Amniotic stem cell (primary cell): ENCODE measurements at places on chromosomes 12 and 14.

DNA sequence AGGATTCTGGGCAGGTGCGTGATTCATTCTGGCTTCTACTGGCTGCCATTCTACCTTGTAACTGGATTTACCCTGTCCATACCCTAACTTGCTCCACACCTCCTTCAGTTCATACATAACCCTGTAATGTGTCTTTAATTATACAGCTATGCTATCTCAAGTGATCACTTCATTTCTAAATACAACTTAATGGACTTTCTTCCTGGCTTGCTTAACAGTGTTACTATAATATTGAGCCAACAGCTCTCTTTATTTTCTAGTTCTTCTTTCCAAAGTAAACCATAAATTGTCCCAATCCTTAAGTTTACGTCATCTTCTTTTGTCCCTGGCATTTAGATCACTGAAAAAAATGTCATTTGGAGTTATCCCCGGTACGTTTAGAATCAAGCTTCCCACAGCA is 75.9 kb upstream of the KCNJ8 start:
- no peak for DNase-seq

- DNase-seq = no peak
These were observed 7.6 kb upstream of the SPATS2 start for GRCh38 chr12:49359671-49360070.

GRCh38 chr12:97530245-97530644 is 67.6 kb downstream of the RMST start:
- no peak for DNase-seq

DNA sequence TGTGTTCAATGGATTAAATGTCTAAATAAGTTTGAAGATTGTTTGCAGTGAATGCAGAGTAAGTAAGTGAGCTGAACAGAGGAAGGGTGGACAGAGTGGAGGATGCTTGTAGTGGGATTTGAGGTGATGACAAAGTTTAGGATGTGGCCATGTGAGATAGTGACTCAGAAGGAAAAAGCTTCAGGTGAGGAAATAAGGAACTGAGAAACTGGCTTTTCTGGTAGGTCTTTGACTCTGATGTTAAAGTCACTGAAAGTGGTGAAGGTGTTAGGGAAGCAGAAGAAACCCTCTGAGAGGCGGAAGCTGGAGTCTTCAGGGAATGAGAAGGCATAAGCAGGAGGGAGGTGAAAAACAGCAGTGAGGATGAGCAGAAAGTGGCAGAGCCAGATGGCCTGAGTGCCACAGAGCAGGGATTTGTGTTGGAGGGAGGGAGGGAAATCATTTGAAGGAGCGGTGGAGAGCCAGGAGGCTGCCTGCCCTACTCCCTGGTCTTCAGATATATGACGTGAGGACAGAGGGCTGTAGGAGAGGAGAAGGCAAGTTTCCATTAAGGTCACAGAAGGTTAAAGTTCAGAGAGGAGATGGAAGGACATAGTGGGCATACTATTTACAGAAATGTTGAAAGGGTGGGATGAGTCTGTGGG is 24.8 kb downstream of the RGS6 start:
- no peak for DNase-seq

DNA sequence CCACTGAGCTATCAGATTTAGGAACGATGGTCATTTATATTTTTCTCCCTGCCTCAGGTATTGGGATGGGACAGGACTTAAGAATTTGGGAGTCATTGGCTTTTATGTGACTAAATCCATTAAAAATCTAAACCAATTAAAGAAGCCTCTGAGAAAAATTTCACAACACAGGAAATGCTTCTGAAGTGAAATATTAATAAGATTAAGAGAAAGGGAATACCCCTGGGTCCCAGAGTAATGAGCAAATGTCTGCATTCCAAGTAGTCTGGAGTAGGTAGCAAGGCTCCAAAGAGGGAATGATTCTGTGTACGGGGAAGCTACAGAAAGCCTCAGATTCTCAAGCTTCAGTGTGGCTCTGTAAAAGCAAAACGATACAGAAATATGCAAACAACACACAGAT is 707 bp upstream of the MED6 start:
- DNase-seq = no peak

DNA sequence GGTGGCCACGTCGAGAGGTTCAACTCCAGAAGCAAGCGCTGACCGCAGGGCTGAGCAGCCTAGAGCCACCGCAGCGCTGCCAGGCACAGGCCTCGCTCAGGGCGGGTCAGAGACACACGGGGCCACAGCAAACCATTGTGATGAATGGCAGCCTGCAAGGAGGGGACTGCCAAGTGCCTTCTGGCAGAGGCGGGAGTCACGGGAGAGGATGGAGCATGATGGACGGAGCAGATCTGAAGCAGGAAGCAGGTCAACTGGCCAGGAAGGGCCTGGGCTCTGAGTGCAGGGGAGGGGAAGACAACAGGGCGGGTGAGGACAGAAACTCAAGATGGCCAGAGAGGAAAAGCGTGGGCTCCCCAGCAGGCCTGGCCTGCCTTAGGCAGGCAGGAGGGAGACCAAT is 49.8 kb downstream of the CDC42BPB start:
- DNase-seq = no peak

GRCh38 chr14:54537651-54538050 is 27.9 kb downstream of the CGRRF1 start:
- DNase-seq = no peak

DNA sequence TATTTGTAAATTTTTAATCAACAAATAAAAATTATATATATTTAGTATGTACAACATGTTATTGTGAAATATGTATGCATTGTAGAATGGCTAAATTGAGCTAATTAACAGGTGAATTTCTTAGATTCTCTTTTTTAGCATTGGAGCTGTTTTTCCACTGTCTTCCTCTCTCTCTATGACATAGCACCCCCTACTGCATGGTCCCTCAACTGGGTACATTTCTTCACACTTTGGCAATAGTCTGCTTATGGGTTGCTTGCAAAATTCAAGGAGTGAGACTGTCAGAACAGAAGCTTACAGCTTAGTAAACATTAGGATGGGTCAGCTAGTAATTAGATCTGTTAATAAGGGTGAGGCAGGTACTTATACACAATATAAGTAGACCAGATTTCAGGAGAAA is 658.5 kb upstream of the MGAT4C start:
- peak; percentile 2 for DNase-seq

DNA sequence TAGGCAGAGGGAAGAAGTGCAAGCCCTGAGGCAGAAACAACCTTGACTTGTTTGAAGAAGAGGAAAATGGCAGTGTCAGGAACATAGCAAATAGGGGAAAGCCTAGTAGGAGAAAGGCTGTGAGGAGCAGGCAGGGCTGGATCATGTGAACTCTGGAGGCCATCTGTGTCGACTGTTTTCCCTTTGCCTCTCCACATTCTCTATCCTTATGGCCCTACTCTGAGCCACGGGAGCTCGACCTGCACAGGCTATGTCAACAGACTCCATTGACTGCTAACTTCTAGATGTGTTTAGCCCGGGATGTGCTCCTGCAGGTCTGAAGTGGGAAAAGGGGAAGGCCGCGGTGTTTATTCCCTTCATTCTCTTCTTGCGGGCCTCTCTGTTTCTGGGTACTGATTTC is 35.2 kb downstream of the EGLN3 start:
- no peak for DNase-seq

GRCh38 chr14:75559451-75560222 is 18.8 kb upstream of the FLVCR2 start:
- no peak for DNase-seq

DNA sequence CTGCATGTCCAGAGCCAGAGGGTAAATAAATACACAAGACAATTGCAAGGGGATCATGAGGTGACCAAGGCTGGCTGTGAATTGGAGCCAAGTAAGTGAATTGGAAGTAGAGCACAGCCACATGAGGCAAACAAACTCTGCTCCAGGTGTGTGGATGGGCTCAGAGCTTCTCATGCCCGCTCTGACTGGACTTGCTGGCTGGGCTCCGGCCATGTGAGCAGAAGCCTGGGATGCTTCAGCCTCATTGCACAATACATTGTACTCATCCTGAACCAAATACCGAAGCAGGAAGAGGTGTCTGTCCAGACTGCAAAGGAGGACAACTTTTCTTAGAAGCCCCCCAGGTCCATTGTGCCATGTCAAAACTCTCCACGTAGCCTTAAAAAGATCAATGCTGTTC is 193.0 kb downstream of the TTC8 start:
- no peak for DNase-seq

DNA sequence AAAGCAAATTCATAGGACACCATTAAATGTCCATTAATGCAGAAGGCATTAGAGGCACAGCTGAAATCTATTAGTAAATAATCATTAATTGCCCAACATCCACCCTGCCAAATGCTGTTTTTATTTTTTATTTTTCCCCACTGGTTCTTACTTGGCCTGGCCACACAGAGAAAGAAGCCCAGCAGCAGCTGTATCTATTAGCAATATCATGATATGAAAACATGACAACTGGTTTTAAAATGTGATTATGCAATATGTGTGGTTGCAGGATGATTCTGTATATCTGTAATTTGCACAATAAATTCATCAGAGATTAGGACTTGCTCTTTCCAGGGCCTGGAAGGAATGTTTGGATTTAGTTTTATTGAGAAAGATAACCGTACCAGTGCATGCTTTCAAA is 44.9 kb downstream of the SIX6 start:
- DNase-seq = no peak

GRCh38 chr12:116319233-116319897 is 41.9 kb upstream of the MED13L start:
- no peak for DNase-seq

DNA sequence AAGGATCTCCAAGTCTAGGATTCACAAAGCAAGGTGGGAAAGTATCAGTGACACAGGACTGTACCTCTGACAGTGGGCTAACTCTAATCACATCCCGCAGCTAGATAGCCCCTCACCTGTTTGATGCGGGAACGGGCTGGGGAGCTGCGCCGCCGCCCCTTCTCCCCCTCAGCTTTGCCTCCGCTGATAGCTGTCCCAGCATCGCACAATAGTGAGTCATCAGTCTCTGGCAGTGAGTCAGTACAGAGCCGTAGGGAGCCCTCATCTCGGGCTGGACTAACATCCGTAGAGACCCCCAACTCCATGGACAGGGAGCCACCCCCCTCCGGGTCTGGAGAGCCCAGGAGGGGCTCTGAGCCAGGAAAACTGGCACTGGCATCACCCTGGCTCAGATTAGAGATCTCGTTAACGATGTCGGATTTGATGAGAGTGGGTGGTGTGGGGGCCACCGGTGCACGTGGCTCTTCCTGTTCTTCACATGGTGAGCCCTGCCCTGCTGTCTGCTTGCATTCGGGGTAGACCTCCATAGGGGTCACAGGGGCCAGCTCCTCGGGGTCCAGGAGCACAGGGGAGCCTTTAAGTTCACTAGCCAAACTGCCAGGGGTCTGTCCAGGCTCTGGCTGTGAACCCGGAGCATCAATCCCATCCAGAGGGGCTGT is 10.9 kb downstream of the KMT2D start:
- no peak for DNase-seq

DNA sequence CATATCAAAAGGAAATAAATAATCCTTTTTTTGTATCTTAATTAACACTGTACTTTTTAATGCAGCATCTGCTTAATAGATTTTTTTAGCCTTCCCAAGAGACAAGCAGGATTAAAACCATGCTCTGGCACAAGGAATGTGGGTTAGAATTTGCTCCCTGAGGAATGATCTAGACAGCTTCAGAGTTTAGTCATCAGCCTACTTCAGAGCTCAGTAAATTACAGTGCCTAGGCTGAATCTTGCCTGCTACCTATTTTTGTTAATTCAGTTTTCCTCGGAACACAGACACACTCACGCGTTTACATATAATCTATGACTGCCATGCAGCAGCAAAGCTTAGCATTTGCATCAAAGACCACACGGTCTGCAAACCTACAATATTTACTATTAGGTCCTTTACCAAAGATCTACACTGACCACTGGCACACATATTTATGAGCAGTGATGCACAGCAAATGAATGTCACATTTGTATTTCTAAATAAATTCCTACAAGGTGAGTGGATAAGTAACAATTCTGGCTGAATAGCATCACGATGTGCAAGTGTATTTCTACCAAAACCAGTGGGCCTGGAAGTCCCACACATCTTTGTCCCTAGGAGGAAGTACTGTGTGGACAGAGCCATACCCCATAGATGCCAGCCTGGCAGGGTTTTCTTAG is 309.8 kb upstream of the TMEM132C start:
- DNase-seq = peak; percentile 49

GRCh38 chr12:52741375-52742195 is 35.6 kb downstream of the KRT76 start:
- no peak for DNase-seq

DNA sequence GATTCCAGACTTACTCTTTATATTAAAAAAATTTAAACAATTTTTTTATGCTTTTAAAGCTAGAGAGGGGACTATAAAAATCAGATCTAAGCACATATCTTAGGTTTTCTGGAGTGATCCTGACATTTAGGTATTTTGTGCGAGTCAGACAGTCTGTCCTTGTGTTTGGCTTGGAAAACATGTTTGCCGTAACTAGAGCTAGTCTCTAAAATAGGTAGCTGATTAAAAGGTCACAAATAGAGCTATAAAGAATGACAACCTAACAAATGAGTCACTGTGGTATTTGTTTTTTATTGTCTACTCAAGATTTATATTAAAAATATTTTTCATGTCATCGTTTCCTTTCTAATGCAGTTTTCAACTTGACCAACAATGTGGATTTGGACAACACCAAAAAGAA is 73.4 kb downstream of the MNAT1 start:
- no peak for DNase-seq

DNA sequence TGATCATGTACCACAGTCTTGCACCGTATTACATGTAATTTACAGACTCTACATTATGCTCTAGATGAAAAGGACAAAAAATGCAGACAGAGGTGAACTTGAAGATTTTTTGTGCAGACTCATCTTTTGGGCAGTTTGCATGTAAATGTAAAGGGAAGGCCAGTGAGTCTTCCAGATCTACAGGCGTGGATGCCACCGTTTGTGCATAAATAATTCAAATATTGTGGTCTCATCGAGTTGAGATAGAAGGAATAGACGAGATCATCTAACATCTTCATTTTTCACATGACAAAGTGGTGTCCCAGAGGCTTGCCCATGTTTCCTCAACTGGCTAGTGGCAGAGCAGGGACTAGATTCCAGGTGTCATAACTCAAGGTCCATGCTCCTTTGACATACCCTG is 125.2 kb downstream of the ALX1 start:
- DNase-seq = no peak

- no peak for DNase-seq
These were observed 478.2 kb downstream of the TMEM117 start for GRCh38 chr12:44314007-44314500.

- DNase-seq = no peak
These were observed 103.3 kb upstream of the FKBP4 start for GRCh38 chr12:2691345-2692071.

GRCh38 chr14:38991299-38991698 is 111.7 kb downstream of the SEC23A start:
- no peak for DNase-seq

- DNase-seq = no peak
These were observed 45.7 kb upstream of the PDZRN4 start for GRCh38 chr12:41142376-41142775.

GRCh38 chr14:71855399-71856036 is 76.7 kb upstream of the RGS6 start:
- peak; percentile 38 for DNase-seq

DNA sequence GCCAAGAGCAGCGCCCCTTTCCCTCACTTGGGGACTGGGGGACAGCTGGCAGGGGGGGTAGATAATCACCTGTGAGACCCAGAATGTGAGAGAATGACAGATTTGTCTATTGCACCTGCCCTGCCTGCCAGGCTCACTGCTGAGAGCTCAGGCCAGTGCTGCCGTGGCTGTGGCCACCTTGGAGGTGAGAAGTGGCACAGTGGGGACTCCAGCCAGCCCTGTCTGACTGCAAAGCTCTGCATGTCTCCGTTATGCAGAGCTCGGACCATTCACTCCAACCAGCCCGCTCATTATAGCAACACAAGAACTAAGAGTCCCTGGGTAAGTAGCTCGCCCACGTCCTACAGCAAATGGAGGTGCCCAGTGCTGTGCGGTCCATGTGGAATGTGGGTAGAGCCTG is 88.8 kb downstream of the DICER1 start:
- no peak for DNase-seq
